Activated naive CD4-positive, alpha-beta T cell treated with anti-CD3 and anti-CD28 coated beads, Interleukin-2, amount 50 U/mL, for 72 hours (primary cell): ENCODE measurements at places on chromosomes 11 and 22.

DNA sequence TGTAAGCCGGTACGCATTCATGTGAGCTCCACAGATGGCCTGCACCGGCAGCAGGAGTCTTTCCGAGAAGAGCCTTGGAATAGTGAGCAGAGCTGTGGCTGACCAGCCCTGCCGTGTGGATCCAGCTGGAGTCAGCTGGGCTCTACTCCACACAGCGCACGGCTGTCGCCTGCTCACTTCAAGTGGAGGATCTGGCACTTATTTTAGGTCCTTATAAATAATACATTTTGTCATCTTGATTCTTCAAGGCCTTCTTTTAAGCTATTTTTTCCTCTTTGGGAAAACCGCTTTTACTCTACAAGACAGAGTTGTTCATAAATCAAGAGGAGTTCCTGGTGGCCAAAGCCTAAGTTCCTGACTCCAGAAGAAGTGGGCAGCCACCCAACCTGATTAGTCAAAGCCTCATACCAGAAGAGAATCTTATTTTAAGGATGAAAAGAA, 93.8 kb downstream of the KCNC1 start:
- DNase-seq = no peak

DNA sequence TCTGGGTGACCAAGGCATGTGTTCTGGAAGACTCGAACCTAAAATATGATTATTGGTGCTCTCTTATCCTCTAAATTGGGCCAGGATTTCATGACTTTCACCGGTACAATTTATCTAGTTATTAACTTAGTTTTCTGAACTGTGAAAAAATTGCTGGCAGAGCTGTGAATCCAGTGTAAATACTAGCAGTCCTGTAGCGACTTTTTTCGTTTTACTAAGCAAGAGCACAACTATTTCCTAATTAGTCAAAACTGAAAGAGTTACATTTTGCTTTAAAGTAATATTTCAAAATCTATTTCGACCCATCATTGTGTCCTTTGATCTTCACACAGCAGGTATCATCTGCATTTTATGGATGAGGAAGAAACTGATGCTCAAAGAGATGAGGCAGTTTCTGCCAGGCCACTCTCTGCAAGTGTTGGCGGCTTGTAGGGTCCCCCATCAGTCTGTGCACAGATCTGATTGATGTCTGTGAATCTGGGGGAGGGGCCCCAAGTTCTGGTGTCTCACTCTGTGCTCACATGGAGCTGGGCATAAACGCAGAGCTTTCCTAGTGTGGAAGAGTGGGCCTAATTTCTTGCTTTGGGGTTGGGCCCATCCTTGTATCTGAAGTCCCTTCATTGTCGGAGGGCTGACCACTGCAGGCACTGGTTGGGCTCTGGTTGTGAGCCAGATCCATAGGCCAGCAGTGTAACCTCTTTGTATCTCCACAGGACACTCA, 1.4 kb upstream of the TRMT2A start:
- no peak for DNase-seq

GRCh38 chr11:48341466-48341865, 16.7 kb downstream of the OR4C3 start:
- DNase-seq = no peak

- no peak for DNase-seq
Observed at GRCh38 chr22:24433828-24434470, 6.5 kb downstream of the ADORA2A start.

- no peak for DNase-seq
Observed at GRCh38 chr11:125489166-125489565, 6.9 kb downstream of the FEZ1 start.

DNA sequence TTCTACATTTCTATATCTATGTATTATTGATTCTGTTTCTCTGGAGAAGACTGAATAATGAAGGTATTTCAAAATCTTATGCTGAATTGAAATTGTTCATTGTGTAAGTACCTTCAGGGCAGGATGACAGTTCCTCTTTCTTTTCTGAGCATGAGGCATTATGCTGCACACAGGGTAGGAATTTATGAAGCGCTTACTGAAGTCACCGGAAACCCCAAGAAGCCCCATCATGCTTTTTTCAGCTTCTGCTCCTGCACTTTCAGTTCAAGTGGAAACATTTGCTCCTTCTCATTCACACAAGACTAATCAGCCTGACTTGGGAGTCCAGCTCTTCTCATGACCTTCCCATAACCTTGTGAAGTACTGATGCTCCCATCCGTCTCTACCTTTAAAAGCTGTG, 314.7 kb upstream of the SORL1-AS1 start:
- no peak for DNase-seq

- no peak for DNase-seq
Observed at GRCh38 chr11:126485021-126485792, 129.7 kb downstream of the ST3GAL4 start.

DNA sequence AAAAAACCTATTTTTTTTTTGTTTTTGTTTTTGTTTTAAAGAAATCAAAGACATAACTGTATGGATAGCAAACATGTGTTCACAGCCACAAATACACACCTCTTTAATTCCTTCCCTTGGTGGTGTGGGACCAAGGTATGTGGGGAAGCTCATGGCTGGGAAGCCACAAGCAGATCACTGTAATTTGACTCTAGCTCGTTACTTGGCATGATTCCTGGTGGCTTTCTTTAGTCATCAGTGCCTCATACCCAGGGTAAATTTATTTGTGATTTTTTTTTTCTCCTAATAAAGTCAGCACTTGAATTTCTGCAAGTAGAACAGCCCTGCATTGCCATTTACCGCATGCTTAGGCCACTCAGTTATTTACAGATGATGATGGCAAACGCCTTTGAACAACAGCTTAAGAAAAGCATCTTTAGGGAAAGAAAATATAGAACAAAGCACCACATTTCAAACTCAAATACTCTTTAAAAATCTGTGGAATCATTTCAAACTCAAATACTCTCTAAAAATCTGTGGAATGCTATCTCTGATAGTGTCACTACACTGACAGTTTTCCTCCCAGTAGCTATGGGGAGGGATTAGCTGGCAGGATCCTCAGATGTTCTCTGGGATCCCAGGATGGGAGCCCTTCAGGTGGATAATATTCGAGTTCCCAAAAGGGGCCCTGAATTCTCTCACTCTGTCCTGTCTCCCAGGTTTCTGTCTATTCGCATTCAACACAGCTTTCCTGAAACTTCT, 687.2 kb downstream of the OPCML start:
- no peak for DNase-seq

GRCh38 chr11:111730871-111731591, 35.2 kb downstream of the PPP2R1B start:
- no peak for DNase-seq

GRCh38 chr11:117618302-117618981, 178.6 kb downstream of the DSCAML1 start:
- no peak for DNase-seq

DNA sequence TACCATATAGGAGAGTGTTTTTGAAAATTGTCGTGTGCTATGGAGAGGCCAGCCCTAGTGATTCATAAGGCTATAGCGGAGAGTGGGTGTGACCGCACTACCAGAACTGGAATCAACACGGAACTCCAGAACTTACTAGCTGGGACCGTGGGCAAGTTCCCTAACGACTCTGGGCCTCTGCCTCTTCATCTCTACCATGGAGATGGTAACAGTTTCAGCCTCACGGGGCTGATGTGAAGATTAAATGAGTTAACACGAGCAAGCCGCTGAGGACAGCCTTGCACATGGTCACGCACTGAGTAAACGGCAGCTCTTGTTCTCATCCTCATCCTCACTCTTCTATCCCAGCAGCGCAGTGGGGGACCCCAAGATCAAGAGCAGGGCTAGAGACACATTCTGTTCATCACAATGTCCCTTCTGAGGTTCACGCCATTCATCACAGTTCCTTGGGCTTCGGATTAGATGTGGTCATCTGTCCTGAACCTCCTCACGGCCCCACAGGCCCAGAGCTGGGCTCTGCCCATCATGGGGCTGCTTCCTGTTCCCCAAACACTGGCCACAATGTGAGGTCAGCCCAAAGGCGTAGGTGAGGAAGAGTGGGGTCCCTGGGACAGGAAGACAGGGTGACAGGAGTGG, 47.2 kb upstream of the CD5 start:
- peak; percentile 72 for DNase-seq

- no peak for DNase-seq
Observed at GRCh38 chr22:18069041-18069440, 8.7 kb upstream of the PEX26 start.

GRCh38 chr11:3111466-3111865, 53.6 kb downstream of the OSBPL5 start:
- no peak for DNase-seq

GRCh38 chr11:60786811-60787567, 1.9 kb downstream of the MS4A10 start:
- no peak for DNase-seq

GRCh38 chr11:113690619-113691569, 15.2 kb downstream of the TMPRSS5 start:
- DNase-seq = peak; percentile 53

DNA sequence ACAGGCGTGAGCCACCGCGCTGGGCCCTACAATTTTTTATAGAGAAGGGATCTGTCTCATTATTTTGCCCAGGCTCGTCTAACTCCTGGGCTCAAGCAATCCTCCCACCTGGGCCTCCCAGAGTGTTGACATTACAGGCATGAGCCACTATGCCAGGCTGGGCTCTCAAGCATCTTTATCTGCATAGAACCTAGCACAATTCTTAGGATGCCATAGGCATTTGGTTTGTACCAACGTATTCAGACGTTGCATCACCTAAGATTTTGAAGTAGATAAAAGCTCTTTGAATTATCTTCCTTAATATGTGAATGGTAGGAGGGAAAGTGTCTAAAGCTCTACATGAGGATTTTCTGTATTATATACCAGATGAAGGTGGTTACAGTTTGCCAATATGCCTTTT, 30.5 kb downstream of the RTN3 start:
- no peak for DNase-seq

GRCh38 chr11:76453248-76453647, 8.4 kb downstream of the EMSY start:
- DNase-seq = no peak

DNA sequence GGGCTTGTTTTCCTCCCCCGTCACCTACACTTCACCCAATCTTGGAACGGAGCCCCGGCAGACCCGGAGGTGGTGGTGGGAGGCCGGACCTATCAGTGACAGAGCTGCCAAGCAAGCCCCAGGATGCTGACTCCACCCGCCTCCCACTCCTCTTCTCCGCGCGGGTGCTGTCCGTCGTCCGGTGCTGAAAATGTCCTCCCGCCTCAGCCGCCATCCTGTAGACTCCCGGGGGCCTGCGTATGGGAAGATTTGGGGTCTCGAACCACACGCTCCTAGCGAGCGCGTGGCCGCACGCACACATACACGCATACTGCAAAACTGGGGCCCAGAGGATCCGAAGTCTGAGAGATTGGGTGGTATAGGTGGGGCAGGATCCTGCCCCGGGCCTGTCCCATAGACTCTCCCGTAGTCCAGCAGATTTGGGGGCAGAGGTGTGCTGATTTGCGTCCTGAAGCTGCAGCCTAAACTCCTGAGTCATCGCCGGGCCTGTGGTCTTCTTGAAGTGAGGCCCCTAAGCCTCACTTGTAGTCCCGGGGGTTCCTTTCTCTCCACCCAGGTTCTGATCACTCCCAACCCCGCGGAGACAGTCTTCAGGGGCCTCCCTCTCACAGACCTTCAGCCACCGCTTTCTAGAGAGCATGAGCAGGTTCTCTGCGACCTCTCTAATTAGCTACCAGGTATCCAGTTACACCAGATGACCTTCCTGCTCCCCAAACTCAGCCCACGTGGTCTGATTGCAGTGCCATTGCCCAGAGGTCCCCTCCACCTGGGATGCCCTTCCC, 796 bp upstream of the YIF1A start:
- DNase-seq = peak; percentile 81

GRCh38 chr22:23591201-23591791, 11.2 kb upstream of the IGLL1 start:
- peak; percentile 70 for DNase-seq

- DNase-seq = no peak
Observed at GRCh38 chr11:71500601-71501021, 26.5 kb upstream of the KRTAP5-7 start.

DNA sequence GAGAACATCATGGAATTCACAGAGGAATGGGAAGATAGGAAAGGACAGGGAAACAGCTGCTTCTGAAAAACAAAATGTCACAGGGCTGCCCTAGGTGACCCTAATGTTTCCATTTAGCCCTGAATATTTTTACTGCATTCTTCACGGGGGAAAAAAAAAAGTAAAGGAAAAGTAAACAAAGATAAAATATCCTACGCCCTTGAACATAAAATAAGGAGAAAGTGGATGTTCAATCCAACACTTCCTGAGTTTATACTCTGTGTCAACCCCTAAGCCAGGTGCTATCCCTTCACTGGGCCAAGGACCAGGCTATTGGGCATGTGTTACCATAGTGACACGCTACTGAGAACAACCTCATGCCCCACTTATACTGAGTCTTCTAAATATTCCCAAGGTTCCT, 84.7 kb downstream of the FAM76B start:
- no peak for DNase-seq

GRCh38 chr11:118592616-118593367, 14.6 kb upstream of the PHLDB1 start:
- no peak for DNase-seq

GRCh38 chr11:78982473-78982872, 407.8 kb upstream of the NARS2 start:
- no peak for DNase-seq

DNA sequence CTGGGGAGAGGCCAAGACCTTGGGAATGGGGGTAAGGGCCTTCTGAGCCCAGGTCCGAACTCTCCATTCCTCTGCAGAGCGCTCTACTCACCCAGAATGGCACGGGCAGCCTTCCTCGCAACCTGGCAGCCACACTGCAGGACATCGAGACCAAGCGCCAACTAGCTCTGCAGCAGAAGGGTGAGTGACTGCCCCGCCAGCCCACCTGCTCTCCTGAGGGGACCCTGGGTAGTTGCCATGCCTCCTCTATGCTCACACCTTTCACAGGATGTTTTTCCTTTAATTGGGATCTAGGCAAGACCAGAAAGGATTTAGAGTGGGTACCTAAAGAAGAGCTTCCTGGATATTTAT, 35.5 kb downstream of the TREH start:
- DNase-seq = no peak

GRCh38 chr11:65560555-65561418, 2.6 kb upstream of the LTBP3 start:
- no peak for DNase-seq

DNA sequence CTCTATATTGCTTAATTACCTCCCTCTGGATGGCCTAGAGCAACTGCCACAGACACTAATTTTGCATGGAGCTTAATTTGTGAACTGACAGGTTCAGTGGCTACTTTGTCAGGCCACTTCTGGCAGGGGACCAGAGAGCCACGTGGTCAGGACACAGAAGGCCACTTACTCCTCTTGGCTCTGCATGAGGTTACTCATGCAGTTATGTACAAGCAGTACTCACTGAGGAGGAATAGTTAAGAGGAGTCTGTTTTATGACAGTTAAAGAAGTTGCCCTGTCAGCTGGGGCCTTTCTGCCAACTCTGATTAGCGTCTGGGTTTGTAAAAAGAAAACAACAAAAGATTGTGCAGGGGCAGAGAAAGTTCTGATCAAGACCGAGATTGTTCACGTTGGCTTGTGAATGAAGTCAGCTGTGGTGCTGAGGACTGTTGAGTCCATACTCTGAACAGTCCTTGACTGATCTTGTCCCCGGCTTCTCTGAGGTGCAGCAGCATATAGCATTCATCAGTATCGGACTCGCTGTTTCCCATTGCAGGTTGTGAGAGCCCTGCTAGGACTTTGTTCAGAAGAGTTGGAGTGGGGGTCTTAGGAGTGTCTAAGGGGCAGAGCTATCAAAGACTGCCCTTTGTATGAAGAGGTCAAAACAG, 41.4 kb downstream of the PPFIBP2 start:
- DNase-seq = no peak

- peak; percentile 56 for DNase-seq
Observed at GRCh38 chr11:36411202-36411640, 98.9 kb downstream of the TRAF6 start.
